ENCODE measurements at places on chromosomes 2 and 18.

- DNase-seq = peak; percentile 66
These were observed 319.9 kb upstream of the THUMPD2 start for GRCh38 chr2:40098786-40099470.

DNA sequence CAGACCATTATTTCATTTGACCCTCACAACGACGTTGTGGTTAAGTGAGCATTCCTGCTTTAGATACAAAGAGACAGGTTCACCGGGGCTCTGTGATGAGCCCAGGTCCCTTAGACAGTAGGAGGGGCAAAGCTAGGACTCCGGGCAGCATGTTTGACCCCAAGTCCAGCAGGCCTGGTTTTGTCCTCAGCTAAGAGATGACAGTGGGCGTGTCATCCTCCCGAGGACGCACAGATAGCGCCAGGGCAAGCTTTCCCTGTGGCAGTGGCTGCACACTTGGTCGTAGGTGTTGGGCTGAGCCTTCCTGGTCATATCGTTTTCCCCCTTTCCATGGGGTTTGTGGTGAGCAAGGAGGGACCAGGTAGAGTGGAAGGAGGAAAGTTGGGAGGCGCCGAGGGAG, 76.3 kb downstream of the MTCL1 start:
- no peak for DNase-seq

DNA sequence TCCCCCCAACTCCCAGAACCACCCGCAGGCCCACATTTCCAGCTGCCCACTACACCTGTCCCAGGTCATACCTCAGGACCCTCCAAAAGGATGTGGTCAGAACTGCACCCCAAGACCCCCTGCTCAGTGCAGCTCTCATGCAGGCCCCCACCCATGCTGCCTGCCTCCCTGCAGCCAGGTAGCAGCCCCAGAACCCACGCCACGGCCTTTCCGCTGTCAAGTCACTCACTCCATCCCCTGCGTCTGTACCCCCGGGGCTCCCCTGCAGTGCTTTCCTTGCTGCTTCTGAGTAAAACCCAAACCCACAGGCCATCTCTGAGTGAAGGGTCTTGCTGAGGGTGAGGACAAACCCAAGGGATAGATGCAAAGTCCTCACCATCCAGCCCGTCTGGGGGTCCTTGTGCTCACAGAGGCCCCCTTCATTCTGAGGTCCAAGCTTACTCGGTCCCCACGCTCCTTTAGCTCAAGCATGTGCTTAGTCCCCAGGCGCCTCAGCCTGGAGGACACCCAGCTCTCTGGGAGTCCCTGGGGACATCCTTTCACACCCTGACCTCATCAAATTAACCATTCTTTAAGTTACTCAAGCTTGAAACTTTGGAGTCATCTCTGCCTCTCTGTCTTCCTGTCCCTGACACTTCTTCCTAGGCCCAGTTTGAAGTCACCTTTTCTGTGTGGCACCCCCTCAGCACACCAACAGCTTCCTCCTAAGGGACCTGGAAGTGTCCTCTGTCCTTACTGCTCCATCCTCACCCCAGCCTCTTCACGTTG, 130.1 kb downstream of the SMAD7 start:
- no peak for DNase-seq

GRCh38 chr18:62601871-62602270, 79.0 kb downstream of the ZCCHC2 start:
- DNase-seq = no peak

DNA sequence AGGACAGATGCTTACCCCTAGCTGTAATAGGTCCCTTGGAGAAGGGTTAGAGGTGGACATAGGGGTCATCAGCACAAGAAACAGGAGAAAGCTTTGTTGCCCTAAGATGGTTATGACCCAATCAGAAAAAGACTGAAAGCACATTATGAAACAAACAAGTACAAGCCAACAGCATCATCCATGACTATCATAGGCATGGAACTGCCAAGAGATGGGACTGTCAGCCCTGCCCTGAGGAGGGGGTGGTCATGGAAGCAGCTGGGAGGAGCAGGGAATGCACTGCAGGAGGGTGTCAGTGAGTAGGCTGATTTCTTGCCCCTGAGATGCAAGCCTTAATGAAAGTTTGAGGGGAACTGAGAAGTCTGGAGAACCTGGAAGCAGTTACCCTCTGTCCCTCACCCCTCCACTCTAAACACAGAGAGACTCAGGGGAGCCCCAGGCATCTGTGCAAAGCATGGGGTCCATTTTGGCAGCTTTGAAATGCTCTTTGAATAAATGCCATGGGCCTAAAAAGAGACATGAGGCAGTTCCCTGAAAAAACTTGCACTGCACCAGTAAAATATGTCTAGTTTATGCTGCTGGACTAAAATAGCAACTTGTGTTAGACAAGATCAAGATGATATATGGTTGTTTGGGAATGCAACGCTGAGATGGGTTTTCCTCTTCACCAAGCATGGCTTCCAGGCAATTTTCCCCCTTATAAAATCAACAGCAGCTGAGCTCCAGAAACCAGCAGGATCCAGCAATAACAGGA, 122.7 kb upstream of the ZFP36L2 start:
- DNase-seq = no peak

DNA sequence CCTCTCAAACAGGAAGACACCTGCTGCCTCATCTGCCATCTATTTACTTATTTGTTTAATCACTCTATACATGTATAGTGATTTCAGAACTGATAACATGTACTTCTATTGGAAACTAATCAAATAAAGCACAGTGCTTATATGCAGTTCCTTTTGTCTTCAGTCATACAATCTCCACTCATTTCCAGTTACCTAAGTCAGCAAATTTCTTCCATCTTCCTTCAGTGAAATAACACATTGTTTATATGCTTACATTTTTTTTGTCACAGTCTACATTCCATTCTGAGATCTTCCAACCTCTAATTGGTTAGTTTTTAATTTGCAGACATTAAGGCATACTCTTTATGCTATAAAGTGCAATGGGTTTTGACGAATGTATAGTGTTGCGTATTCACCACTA, 300.6 kb downstream of the NAPG start:
- no peak for DNase-seq

- no peak for DNase-seq
These were observed 40.1 kb downstream of the KCMF1 start for GRCh38 chr2:85011098-85011497.

- no peak for DNase-seq
These were observed 12.6 kb downstream of the EIF2AK3 start for GRCh38 chr2:88614497-88615157.

DNA sequence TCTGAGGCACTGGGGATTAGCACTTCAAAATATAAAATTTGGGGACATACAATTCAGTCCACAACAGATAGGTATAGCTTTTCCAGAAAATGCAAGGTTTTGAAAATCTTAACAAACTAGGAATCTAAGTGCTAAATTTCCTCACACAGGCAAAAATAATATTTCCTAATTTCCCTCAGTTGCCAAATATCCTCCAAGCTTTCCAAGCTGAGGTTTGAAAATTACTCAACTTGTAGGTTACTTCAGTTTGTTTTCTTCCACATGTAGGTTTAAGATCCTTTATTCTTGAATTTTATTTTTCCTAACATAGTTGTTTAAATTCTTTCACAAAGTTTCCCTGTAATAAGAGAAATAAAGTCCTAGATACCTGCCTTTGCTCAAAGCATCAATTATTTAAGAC, 192.9 kb upstream of the NRXN1 start:
- DNase-seq = peak; percentile 22

- DNase-seq = no peak
These were observed 43.2 kb downstream of the ATIC start for GRCh38 chr2:215354771-215355695.

GRCh38 chr2:150909613-150910012, 352.1 kb downstream of the RBM43 start:
- no peak for DNase-seq

GRCh38 chr2:68291314-68291713, 28.4 kb downstream of the CNRIP1 start:
- no peak for DNase-seq

GRCh38 chr2:188449971-188450370, 158.3 kb downstream of the GULP1 start:
- no peak for DNase-seq

DNA sequence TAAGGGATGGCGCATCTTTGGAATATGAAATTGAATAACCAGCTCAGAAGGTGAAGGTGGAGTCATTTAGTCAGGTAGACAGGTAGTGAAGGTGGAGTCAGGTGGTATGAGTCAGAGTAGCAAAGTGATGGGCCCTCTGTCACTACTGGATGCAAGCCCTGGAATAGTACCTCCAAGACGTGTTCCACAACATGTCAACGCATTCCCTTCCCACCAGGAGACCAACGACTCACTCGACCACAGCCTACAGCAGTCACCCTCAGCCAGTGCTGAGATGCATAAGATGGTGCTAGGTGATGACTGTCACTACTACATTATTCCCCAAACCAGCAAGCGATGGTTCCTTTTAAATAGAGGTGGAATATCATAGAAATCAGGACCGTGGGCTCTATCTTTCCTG, 6.8 kb downstream of the CPLX4 start:
- DNase-seq = peak; percentile 12

DNA sequence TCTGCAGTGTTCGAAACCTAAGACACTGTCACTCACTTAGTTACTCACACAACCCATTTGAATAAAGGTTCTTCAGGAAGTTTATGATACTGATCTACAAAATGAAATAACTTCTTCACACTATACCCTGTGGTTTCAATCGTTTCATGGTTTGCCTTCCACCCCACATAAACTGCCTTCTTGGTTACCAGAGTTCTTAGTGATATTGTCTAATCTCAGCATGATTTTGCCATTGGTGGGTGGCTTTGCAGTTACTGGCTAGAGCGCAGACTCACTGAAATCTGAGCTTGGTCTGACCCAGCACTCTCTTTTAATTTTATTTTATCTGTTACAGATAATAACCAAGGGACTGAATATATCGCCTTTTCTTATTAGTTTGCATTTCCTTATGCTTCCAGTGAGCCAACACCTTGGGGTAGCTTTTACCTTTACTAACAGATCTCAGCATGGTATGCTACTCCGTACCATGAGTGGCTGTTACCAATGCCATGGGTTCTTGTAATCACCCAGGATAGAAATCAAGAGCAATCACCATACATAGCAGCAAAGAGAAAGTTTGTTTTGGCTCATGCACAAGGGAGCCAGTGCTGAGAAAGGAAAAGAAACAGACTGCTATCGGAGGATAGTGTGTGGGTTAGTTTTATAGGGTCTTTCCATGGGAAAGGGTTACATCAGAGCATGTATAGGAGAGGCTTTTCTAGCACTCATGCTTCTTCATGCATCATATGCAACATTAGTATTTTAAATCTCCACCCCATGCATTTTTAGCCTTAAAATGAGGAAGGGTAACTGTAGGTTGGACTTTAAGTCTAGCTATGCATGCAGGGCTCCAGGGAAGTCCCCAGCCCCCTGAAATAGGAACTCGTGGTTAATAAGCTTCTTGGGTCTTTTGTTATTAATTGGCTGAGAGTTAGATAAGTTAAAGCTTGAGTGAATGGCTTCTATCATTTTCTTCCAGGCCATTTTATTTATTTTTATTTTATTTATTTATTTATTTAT, 33.3 kb downstream of the ANXA4 start:
- DNase-seq = no peak

DNA sequence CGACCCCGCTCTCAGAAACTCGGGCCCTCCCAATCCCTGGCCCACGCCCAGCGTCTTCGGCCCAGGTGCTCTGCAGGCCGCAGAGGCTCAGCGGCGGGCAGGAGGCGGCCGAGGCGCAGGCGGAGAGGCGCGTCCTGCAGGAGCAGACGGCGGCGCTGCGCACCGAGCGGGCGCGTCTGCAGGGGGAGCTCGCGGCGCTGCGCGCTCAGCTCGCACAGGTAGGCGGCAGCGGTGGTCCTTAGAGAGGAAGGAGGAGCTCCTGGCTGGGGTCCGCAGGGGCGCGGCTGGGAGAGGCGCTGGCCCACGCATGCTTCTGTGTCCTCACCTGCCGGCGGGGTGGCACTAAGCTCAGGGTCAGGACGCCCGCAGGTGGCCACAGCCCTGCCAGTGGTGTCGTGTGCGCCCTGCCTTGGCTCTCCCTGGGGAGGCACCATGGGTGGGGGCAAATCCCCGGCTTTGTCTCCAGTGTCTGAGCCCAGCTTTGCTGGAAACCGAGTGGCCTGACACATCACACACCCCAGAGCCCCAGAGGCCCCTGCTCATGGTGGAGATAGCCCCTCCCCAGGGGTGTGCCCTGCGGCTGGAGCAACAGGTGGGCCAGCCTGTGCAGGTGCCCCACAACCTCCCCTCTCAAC, 14.9 kb upstream of the SNED1 start:
- DNase-seq = peak; percentile 29

DNA sequence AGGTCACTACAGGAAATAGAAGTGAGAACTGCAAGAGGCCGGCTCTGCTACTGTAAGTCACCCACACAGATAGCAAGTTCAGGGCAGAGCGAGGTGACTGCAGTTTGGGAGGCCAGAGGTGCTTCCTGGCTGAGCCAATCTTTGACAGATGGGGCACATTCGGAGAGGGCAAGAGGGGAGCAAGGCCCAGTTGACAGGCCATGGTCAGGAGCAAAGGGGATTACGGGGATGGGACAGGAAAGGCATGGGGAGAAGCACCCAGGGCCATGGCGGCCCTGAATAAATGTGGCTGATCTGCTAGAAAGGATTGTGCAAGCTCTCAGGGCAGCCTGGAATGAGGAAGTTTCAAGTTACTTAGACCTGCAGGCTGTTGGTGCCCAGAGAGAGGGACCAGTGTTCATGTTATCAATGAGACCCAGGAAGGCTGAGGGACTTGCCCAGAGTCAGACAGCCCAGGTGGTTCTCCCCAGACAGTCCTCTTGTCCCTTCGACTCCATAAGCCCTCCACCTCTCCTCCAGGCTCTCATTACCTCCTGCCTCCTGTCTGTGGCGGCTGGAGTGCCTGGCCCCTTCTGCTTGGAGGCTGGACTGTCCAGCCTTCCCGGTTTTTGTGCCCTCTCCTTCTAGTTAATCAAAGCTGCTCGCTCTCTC, 123.3 kb downstream of the CTIF start:
- peak; percentile 79 for DNase-seq

GRCh38 chr2:160022162-160022561, 40.3 kb downstream of the PLA2R1 start:
- DNase-seq = no peak

GRCh38 chr2:145066151-145066661, 546.3 kb upstream of the ZEB2 start:
- no peak for DNase-seq

- DNase-seq = no peak
These were observed 238.5 kb downstream of the GALR1 start for GRCh38 chr18:77487951-77488740.

DNA sequence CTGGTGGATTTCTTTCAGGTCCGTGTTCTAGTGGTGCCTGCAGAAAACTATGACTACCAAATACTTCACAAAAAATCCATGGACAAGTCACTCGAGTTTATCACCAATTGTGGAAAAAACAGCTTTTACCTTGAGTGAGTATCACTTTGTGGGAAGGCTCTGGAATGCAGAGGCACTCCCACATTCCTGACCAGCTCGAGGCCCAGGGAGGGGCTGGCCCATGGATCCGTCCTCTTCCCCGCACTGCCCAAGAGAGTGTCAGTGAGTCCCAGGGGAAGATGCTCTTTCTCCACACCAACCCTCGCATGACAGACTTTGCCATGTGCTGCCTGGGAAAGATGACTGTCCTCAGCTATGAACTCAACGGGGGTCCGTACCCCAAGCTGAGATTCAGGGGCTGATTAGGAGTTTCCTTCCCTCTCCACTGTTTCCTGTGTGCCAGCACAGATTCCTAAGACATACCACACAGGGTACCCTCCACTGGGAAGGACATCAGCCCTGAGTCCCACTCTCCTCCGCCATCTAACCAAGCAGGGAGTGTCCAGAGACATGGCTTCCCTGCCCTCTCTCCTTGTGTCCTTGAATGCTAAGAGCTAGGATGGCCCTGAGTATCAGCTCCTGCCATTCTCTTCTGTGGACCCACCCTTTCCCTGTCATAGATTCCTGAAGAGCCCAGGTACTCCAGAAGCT, 155.9 kb downstream of the LAMA3 start:
- DNase-seq = peak; percentile 68

GRCh38 chr2:128172191-128172590, 81.2 kb downstream of the UGGT1 start:
- no peak for DNase-seq
